Left ventricle myocardium inferior (tissue), 1 donor: ENCODE measurements at places on chromosomes 12 and 14.

DNA sequence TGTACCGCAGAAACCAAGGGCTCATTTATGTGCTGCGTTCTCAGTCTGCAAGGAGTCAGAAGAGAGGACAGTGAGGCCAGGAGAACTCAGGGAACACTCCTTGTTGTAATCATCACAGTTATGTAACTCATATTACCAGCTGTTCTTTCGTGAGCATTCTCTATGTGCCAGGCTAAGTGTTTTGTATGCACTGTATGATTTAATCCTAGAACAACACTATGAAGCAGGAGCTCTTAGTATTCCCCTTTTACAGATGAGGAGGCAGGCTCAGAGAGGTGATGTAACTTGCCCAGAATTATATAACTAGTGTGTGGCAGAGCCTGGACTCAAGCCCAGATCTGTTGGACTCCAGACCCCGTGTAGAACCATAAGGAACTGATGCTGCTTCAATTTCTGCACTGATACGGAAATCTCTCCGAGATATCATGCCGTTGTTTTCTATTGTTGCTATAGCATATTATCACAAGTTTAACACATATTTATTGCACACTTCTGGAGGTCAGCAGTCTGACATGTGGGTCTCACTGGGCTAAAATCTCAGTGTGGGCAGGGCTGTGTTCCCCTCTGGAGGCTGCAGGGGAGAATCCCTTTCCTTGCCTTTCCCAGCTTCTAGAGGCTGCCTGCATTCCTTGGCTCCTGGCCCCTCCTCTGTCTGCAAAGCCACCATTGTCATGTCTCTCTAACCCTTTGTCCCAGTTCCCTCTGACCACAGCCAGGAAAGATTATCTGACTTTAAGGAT lies 16.3 kb upstream of the CD9 start:
- DNase-seq: no peak

- DNase-seq: no peak
These were observed 633 bp downstream of the STX2 start for GRCh38 chr12:130838284-130838950.

DNA sequence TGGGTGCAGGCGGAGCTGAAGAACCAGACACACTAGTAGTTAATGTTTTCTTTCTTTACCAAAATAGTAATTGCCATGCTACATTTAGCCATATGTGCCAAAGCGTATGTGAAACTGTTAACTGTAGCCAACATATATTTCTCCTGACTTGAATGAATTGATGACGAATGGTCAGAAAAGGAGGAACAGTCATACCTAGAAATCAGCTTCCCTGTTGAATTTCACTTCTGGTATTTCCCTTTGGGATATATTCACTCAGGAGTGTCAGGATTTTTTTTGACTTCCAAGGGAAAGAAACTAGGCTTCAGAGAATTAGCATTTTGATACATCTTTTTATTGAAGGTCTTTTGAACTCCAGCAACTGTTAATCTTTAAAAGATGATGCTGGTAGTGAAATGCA lies 87.0 kb downstream of the ERC1 start:
- no peak for DNase-seq

DNA sequence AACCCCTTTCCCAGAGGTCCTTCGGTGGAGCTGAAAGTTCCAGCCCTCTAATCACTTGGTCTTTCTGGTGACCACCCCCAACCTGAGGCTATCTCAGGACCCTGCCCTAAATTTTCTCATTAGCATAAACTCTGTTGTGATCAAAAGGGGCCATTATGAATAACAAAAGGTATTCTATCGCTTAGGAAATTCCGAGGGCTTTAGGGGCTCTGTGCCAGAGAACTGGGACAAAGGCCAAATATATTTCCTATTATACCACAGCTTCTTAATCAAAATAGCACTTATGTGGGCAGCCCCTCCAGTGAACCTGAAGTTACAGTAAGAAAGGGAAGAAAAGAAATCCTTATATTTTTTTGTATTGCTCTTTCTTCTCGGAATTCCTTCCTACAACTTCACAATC lies 125.3 kb upstream of the NPAS3 start:
- no peak for DNase-seq

- DNase-seq: peak; percentile 48
These were observed 11.9 kb upstream of the SH2B3 start for GRCh38 chr12:111393700-111394300.

GRCh38 chr14:68840454-68840853 lies 47.6 kb upstream of the ZFP36L1 start:
- no peak for DNase-seq

GRCh38 chr12:79690638-79691510 lies at the start of gene PAWR:
PAWR (minus strand) TSS chr12:79690964; CDS start chr12:79690244, 720 bp downstream.
- DNase-seq: peak; percentile 47

GRCh38 chr12:127272864-127273263 lies 994.1 kb upstream of the TMEM132C start:
- DNase-seq: no peak

- DNase-seq: peak; percentile 73
These were observed 1.9 kb downstream of the PPP1R3E start for GRCh38 chr14:23300687-23301223.

- no peak for DNase-seq
These were observed 766.0 kb upstream of the TBX3 start for GRCh38 chr12:115450017-115450416.

DNA sequence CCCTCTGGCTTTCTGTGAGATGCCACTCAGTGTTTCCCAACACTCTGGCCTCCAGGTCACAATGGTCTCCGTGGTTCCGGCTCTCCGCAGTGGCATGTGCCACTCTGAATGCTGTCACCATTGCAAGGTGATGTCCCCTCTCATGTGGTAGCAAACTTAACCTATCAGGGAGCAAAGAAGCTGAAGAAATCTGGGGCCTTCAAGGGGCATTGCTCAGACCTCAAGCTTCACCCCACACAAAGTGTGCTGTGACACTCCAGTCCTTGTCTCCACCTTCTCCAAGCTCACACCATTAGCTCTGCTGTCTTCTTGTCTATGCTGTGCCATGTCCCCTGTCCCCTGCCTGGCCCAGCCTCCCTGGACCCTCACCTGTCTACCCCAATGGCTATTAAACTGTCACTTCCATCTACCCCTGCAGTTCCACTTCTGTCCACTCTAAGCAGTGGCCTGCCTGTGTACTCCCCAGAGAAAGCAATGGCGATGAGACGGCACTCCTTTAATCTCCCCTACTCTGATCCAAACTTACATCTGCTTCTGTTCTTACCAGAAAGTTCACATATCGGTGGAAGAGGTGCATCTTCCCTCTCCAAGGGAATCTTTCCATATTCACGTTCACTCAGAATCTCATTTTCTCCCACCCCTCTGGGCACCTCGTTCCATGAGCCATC lies 93.7 kb downstream of the DHRS2 start:
- DNase-seq: no peak

DNA sequence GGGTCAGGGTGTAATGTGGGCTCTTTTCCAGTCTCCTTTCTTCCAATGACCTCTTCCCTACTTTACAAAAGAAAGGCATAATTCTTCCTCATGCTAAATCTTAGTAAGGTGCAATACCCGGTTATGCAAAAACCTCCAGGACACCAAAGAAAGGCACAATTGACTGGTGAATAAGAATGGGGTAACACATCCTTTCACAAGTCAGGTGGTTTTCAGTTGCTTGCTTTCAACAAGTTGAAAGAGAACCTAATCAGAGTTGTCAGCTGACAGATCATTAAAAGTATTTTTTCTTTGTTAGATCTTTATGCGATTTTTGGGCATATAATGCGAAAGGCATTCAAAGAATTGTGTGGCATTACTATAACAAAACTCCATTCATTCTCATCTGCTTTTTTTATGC lies 1.3 kb upstream of the AEBP2 start:
- DNase-seq: no peak

DNA sequence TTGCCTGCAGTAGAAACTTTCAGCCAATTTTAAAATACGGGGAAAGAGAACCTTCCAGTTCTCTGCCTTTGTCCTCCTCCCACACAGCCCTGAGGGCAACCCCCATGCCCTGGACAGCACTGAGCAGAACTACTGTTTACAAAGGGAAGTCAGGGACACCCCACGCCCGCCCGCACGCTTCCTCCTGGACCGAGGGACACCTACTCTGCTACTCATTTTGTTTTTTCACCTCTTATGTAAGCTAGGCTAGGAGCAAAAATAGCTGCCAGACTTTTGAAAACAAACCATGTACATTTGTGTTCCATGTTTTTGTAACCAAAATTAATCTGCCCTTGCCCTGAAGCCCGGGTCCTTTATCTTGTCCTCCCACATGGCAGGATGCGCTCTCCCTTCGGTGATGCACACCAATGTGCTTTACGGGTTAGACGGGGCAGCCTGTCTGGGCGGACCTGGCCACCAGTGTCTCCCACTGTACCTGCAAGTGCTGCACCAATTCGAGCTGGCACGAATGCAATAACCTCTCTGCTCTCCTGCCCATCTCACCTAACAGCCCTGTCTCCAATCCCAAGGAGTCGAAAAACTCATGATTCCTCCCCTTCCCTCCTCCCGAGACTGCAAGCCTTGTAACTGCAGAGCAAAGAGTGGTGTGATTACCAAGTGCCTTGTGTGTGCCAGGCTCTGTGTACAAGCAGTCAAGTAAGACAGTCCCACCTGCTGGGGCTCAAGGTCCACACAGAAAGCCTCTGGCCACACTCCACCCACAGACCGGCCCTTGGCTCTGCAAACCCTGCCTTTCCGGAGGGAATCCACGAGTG lies 85.2 kb downstream of the CCDC88C start:
- peak; percentile 45 for DNase-seq
